ENCODE measurements at places on chromosomes 3 and 15. TPM values are rescaled to one million over a fixed set of nuclear protein-coding genes. Genes with fewer than 3 reads are reported as not detected.
A peak's percentile ranks its signal among the peaks of the same experiment; 100 is the strongest.

The SCG5 gene
- 136 TPM for total RNA-seq

DNA sequence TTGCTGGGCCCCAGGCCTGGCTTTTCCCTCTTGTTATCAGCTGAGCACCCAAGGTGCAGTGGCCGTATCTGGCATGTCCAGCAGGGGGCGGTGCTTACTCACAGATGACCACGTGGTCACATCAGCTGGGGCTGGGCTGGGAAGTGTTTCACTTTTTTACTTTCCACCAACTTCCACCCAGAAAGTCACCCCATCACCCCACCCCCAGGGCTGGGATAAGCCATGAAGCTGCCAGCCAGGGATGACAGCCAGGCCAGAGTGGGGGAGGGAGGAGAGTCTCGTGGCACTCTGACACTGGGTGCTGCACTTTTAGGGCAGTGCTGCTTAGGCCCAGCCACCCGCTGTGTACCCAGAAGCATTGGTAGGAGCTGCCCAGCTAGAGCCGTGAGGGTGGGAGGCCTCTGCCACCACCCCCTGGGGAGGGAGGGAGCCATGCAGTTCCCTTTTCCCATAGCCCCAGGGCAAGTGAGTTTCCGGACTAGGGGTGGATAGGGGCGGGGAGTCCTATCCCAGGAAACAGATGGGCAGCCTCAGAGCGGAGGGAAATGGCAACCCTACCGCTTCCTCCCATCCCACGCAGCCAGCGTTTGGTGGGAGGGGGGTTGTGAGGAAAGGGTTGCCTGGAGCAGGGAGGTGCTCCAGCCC, 6.1 kb downstream of the PPCDC start:
- peak; percentile 85 for DNase-seq

The FANCD2OS gene
- not detected for total RNA-seq

DNA sequence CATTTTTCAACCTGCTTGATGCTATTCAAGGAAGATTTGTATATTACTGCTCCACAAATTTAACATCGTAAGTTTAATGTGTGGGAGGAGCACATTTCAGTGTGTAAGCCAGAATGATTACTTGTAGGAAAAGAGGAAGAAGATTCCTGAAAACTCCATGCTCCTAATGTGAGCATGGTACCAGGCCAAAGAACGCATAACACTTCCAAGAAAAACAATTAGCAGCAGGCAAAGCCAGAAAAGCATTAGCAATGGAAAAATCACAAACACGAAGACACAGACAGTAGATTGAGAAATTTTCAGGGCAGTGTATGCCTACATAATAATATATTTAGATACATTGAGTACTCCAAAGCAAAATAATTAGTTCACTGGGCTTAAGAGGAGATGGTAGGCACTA, 96.6 kb upstream of the CBLB start:
- no peak for DNase-seq

GRCh38 chr15:88792342-88793282, 10.6 kb upstream of the ACAN start:
- DNase-seq = no peak

The P2RY1 gene
- 33.8 TPM for total RNA-seq

- DNase-seq = no peak
These were observed 380.0 kb upstream of the DPH6 start for GRCh38 chr15:35926007-35926380.

DNA sequence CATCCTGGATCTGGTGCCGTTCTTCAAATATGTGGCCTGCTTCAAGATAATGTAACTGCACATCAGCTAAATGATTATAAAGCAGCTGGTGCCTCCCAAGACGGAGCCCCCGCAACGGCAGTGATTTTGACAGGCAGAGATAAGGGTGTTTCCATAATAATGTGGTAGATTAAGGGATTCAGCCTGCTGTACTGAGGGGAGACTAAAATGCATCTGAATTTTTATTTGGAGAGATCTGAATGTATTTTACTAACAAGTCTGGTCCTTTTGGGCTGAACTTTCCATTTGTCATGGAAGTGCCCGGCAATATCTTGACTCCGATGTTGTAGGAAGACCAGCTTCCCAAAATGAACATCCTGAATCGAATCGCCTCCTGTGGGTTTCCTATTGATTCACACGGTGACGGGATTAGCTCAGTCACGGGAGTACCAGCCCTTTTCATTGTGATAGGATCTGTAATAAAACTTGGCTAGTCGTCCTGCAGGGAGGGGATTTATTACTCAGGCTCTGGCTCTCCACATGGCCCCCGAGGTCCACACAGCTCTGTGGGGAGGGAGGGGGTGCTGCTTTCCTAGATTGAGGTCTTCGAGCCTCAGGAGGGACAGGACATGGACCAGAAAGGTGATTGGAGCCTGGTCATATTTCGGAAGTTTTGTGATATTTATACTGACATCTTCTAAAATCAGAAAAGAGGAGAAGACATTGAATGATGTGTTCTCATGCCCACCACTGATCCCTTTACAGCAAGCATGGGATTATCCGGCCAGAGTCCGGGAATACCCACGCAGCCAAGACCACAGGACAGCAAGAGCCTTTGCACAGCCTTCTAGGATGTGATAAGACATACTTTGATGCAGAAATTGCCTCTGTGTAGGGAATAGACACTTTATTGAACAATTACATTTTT, 2.5 kb upstream of the PCSK6 start:
- DNase-seq = no peak

- DNase-seq = no peak
These were observed 364.8 kb upstream of the TPRG1 start for GRCh38 chr3:188807006-188807405.

The CIB2 gene
- total RNA-seq = 25.7 TPM

DNA sequence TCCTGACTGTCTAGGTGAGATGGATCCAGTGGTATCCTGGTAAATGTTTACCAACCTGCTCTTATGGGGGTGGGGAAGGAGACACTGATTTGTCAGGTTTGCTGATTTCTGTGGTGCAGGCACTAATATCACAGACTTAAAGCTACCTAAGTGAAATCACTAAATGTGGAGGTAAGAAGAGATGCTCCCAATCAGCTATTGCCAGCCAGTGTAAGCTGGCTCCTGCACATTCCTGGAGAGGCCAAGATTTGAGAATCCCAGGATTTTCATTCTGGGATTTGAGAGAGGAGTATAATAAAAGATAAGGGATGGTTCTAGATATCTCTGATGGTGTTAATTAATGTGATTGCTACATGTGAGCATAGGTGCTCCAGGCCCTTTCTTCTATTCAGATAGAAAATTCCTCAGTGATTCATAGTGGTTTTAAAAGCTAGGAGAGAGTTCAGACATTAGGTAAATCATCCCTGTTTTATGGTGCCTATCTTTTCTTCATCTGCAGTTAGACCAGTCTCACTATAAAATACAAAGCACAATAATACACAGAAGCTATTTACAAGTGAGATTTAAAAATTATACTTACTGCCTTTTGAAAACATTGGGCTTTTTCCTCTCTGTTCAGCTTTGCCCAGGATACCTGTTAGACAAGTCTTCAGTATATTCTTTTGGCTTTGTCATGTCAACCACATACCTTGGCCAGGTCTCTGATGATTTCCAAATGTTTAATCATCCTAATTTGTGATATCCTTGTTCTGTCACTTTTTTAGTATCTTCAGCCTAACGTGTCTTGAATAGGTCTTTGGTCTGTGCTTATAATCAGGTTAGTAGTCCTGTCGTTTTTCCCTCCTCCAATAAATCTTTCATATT, 90.9 kb downstream of the MBNL1 start:
- no peak for DNase-seq

The TM6SF1 gene
- total RNA-seq = 27.7 TPM

- DNase-seq = no peak
These were observed 30.5 kb upstream of the GOLGA8B start for GRCh38 chr15:34613997-34614396.

GRCh38 chr15:70158309-70159000, 60.7 kb upstream of the TLE3 start:
- DNase-seq = no peak

GRCh38 chr15:22884344-22884743, 45.9 kb downstream of the NIPA2 start:
- no peak for DNase-seq

DNA sequence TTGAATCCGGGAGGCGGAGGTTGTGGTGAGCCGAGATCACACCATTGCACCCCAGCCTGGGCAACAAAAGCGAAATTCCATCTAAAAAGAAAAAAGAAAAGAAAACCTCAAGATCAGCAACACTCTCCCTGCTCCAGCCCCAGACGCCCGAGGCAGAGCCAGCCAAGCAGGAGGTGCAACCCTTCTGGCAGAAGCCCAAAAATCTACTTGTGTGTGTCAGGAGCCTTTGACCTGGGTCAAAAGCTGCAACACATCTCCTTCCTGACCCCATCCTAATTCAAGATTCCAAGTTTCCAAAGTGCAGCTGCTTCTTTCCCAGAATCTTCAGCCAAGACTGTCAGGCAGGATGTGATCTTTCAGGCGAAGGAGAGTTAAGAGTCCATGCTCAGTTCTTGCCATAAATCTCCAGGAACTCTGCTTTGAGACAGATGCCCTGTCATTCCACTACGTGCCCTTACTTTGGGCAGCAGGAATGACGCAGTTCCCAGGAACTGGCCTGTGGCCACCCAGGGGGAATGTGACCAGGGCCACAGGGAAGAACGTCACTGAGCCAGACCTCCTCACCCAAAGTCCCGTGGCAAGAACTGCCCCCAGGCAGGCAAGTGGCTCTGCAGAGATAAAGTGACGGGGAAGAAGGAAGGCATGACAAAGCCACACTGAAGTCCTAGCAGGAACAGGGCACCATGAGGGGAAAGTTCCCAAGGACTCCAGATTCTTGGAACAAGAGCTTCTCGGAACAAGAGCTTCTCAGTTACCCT, 39.4 kb downstream of the SH3BP5 start:
- DNase-seq = no peak

GRCh38 chr15:70502529-70502928, 260.8 kb downstream of the UACA start:
- no peak for DNase-seq

DNA sequence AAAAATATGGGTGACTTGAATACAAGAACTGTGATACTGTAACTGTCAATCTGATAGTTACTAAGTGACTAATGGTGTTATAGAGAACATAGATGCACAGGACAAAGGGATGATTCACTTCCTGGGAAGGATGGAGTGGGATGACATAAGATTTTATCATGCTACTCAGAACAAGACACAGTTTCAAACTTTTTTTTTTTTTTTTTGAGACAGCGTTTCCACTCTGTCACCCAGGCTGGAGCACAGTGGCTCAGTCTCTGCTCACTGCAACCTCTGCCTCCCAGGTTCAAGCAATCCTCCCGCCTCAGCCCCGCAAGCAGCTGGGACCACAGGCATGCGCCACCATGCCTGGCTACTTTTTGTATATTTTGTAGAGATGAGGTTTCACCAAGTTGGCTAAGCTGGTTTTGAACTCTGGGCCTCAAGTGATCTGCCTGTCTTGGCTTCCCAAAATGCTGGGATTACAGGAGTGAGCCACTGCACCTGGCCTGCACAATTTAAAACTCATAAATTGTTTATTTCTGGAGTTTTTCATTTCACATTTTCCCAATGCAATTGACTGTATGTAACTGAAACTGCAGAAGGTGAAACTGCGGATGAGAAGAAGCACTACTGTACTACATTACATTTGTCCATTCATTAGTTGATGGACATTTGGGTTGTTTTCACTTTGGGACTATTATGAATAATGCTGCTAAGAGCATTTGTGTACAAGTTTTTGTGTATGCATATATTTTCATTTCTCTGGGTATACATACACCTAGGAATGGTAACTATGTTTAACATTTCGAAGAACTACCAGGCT, 40.6 kb downstream of the ADIPOQ start:
- DNase-seq = no peak

The AGTR1 gene
- 0.41 TPM for total RNA-seq

The ROBO2 gene
- 245 TPM for total RNA-seq

DNA sequence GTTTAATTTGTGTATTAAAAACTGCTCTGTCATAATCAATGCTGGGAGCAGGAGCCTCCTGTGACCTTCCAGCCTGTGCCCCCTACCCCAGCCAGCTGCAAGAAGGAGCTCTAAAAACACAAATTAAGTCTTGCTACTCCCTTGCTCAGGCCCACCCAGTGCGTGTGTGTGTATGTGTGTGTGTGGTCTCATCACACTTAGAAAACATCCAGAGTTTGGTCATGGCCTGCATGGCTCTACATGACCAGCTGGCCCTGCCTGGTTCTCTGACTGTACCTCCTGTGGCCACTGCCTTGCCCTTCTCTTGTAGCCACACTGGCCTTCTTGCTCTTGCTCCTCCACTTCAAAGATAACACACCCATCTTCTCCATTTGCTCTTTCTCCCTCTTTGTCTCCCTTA, 13.7 kb downstream of the P2RY14 start:
- DNase-seq = no peak

DNA sequence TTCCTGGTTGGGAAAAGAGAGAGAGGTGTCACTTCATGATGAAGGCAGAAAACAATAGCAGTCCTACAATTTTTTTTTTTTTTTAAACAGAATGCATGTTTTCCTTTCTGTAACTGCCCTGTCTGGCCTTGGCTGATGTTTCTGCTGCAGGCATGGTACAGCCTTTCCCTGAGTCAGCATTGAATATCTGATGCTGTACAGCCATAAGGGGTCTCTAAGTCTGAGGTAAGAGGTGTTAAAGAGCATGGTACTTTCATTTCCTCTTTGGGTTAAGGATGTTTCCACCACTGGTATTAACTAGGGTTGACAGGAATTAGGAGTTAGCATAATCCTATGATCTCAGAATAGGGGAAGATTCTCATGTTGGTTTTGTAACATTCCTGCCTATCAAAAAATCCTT, 147.4 kb downstream of the CHST2 start:
- no peak for DNase-seq

The HTR3E gene
- total RNA-seq = not detected

The MAGI1 gene
- total RNA-seq = 39.1 TPM

DNA sequence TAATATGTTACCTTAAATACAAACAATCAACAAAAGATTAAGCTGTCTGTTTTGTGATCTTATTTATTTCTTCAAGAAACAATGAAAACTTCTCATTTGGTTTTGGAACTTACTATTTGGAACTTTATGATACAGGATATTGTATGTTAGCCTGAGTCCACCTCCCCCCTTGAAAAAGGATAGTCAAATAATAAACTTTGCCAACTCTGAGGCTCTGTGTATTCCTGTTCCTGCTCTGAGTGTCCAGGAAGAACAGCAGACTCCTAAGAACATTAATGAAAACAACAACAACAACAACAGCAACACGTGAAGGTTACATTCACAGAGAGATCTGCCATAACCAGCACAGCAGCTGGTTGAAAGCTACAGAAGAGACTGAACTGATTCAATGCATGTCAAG, 108.1 kb upstream of the AADACL2 start:
- no peak for DNase-seq

GRCh38 chr15:79071901-79072300, 18.7 kb downstream of the RASGRF1 start:
- DNase-seq = no peak

- no peak for DNase-seq
These were observed 41.5 kb downstream of the SPRED1 start for GRCh38 chr15:38294126-38294525.

The HIGD2B gene
- total RNA-seq = under 0.01 TPM

The FOXB1 gene
- not detected for total RNA-seq

DNA sequence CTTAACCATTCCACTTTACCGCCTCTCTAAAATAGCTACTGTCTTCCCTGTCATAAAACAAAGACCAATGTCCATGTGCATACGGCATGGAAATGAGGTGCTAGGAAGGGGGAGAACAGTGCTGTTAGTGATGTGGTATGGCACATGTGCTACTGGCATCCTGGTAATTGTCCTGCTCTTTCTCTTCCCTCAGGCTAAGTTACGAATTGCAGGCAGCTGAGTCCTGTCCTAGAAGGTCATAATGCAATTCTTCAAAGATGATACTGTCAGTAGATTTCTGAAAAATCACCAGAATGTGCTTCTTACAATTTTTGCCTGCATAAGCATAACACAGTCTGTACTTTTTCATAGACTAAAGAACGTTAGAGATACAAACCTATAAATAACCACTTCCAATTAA, 216.8 kb downstream of the RSL24D1 start:
- DNase-seq = no peak

GRCh38 chr3:139668332-139668731, 9.4 kb downstream of the NMNAT3 start:
- DNase-seq = no peak

The EPHB3 gene
- 5.7 TPM for total RNA-seq
